T-helper 17 cell (primary cell): ENCODE measurements at places on chromosomes 2 and 18.

DNA sequence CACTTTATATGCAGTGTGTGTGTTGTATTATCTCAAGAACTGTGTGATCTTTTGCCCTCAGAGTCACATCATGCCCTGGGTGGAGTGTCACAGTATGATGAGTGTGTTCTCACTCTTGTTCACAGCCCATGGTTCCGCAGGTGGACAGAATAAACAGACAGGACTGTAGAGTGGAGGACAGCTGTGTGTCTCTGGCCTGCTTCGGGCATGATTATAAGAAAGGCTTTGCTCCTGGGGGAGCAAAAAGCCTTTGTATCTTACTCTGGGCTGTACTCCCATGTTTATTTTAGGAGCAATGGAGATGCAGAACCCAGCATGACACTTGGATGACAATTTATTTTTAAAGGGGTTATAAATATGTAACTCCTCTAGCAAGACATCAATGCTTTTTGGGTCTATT lies 371.7 kb upstream of the MEX3C start:
- no peak for DNase-seq

GRCh38 chr2:222042666-222043065 lies 256.1 kb downstream of the PAX3 start:
- DNase-seq, result no peak

GRCh38 chr18:41642756-41643155 lies 312.3 kb upstream of the PIK3C3 start:
- DNase-seq, result no peak

- DNase-seq, result no peak
Measured at GRCh38 chr2:15058721-15059157, 426.2 kb downstream of the LRATD1 start.

- DNase-seq, result no peak
Measured at GRCh38 chr2:133682347-133682746, 114.1 kb upstream of the NCKAP5 start.

GRCh38 chr2:121136323-121136722 lies 148.7 kb downstream of the TFCP2L1 start:
- DNase-seq, result no peak

DNA sequence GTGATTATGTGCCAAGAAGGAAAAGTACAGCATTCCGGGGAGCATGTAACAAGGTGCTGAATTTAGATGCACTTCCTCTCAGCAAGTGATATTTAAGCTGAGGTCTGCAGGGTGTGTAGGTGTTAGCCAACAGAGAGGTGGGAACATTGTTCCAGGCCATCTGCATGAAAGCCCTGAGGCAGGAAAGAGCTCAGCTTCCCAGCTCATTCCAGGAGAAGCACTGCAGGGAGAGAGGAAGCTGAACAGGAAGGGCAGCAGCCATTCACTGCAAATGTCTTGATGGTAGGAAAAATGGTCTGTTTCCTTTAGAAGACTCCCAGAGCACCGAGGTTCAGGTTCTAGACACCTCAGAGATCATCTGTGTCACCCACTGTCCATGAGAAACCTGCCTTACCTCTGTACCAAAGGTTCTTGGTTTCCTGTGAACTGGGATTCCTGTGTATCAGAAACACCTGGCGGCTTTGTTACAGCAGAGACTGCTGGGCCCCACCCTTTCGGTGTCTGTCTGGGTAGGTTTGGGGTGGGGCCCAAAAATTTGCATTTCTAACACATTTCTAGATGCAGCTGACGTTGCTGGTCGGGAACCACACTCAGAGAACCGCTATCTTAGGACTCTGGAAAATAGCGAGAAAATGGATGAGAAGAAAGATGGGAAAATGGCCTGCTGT lies 84.0 kb downstream of the RTN4 start:
- no peak for DNase-seq

GRCh38 chr2:150644298-150645067 lies 157.0 kb upstream of the RND3 start:
- no peak for DNase-seq

- no peak for DNase-seq
Measured at GRCh38 chr2:113156278-113157117, 17.3 kb upstream of the PSD4 start.

DNA sequence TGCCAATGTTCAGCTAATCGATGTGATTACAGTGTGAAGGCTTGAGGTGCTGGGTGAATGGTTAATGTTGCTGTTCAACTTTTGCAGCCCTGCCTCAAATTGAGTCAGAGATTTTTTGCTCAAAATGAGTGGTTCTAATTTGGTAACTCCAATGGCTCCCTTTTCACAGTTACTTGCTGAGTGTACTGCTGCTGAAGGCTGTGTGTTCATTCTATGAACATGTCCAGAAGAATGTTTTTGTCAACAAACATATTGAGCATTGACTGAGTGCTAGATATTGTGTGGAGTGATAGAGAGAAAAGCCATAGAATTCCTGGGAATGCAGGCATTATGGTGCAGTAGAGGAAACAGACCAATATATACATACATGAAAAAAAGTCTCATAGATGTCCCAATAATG lies 39.0 kb upstream of the TCF4 start:
- no peak for DNase-seq
